ENCODE measurements at places on chromosomes 11 and 22.
A peak's percentile ranks its signal among the peaks of the same experiment; 100 is the strongest.

DNA sequence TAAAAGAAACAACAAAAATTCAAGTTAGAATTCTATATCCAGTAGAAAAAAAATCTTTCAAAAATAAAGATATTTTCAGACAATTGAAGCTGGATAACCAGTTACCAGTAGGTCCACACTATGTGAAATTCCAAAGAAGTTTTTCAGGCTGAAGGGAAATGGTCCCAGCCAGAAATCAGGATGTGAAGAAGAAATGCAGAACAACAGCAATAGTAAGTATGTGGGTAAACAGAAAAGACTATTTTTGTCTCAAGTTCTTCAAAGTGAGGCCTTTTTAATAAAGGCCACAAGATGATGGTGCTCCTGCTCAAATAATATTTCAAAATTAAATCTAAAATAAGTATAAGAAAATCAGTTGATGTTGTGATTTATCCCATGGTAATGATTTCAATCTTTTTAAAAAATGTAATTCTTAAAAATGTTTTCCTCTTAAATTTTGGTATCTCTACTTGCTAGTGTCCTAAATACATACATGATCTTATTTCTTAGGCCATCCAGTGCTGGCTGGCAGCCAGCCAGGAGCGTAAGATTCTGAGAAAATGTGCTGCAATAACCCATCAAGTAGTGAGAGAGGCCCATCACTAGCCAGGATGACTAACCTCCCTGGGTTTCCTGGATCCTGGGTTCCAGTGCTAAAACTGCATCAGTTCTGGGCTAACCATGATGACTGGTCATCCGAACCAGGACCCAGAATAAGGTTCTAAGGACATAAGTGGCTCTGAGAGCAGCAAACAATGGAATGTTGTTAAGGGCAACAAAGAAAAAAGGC is 15.6 kb upstream of the UCP3 start:
- DNase-seq: peak; percentile 87

GRCh38 chr22:49966041-49966773 is 5.6 kb downstream of the PIM3 start:
- DNase-seq: no peak

- DNase-seq: no peak
Measured at GRCh38 chr22:18152519-18152918, 2.5 kb downstream of the USP18 start.

- DNase-seq: peak; percentile 72
Measured at GRCh38 chr22:36506637-36507517, at the start of gene FOXRED2. Gene FOXRED2 (minus strand): TSS chr22:36507040. CDS start chr22:36506422, 618 bp downstream.

DNA sequence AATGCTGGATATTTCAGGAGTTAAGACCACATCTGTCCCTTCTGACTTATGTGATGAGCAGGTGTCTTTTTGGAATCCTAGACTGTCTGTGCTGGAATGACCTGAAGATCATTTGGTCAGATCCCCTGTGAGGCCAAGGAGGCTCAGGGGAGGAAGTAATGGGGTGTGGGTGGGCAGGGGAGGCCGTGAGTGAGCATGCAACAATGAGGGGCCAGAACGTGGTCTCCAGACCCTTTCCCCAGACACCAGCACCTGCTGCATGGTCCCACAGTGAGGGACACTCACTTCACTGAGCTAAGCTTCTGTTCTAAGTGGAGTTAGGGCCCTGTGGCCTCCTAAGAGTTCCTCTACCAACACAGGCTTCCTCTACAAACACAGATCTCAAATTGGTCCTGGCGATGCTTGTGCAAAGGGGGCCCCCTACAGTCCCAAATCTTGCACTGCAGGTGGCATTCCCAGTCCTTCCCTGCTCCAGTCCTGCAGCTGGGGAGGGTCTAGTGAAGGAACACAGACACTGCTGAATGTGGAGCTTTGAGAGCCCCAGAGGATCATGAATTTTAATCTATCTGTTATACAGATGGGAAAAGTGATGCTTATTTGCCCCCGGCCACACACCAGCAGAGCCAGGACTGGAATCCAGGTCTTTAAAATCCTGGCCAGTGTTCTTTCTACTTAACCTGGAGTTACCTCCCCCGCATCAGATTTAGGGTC is 7.4 kb downstream of the USP2 start:
- peak; percentile 70 for DNase-seq

Measured in astrocyte of the spinal cord (primary cell).